CD8-positive, alpha-beta memory T cell (primary cell): ENCODE measurements at places on chromosomes 7 and 10.
A peak's percentile ranks its signal among the peaks of the same experiment; 100 is the strongest.

DNA sequence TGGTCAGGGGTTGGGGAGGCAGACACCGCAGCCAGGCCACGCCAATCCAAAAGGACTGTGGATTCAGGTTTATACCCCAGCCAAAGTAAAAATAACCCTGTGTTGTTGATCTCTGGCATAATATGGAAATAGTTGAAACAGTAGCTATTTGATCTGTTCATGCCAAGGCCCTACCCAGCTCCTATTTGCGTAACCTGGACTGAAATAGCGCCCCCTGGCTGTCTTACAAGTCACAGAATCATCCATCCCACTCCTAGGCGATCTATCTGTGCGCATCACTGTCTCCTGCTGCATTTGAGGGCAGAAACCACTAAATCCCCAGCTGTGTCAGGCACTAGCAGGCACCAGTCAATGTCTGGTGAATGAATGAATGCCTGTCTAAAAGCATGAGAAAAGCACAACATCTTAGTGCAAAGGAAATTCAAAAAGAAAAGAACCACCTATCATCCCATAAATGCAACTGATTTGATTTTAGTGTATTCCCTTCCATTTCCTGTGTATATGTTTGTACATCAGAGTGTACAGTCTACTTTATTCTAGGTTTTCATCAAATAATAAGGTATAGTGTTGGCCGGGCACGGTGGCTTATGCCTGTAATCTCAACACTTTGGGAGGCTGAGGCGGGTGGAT, 160.0 kb downstream of the SLIT1 start:
- DNase-seq, result peak; percentile 20

- DNase-seq, result no peak
Measured at GRCh38 chr7:151405588-151405987, 4.2 kb downstream of the WDR86 start.

DNA sequence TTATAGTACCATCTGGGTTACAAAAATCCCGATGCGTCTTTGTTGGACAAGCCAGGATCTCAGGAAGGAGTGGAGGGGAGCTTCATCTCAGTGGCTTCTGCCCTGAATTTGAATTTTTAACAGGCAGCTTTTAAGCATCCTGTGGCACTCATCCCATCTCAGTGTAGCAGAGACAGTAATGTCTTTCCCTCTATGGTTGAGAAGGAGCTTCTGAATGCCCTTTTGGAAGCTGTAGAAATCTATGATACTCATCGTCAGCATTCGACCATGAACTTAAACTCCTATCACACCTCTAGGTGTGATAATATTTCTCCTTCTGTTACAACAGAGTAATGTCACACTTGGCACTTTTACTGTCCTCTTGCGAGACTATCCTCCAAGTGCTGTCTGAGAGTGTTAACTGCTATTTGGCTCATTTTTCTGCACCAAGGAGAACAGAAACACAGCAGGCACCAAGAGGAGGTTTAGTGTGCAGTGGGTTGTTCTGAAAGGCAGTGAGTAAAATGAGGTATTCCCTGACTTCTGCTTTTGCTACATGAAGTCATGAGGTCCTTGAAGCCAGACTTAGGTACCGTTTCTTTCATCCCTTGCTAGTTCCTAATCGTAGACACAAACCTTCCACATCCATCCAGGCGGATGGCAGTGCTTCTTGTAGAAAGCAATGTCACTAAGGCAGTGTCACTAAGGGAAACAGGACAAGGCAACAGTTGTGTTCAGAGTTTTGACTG, 177.4 kb downstream of the CELF2 start:
- no peak for DNase-seq

- DNase-seq, result no peak
Measured at GRCh38 chr10:130411496-130412085, 275.4 kb downstream of the GLRX3 start.

GRCh38 chr7:97639036-97639435, 92.8 kb upstream of the TAC1 start:
- no peak for DNase-seq
